ENCODE measurements at places on chromosomes 6 and 20.

DNA sequence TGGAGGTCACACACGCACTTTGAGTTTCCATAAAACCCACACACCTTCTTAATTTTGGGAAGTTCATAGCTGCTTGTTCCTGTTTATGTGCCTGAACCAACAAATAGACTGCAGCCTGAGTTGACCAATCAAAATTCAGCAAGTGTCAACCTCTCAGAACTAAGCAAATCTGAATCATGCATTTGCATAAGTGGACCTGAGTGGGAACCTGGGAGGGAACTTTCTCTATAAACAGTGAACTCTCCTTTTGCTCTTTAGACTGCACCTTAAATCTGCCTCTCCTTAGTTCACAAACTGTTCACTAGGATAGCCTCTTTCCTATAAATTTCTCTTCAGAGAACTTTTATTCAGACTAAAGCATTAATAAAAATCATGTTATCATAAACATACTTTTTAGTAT is 37.9 kb downstream of the SLC17A1 start:
- no peak for DNase-seq

- peak; percentile 65 for DNase-seq
These were observed 213.7 kb upstream of the CITED2 start for GRCh38 chr6:139588076-139588639.

GRCh38 chr6:157198425-157199279 is 124.7 kb downstream of the TMEM242 start:
- DNase-seq, result peak; percentile 13

GRCh38 chr20:8155812-8156211 is 23.7 kb downstream of the PLCB1 start:
- peak; percentile 22 for DNase-seq

DNA sequence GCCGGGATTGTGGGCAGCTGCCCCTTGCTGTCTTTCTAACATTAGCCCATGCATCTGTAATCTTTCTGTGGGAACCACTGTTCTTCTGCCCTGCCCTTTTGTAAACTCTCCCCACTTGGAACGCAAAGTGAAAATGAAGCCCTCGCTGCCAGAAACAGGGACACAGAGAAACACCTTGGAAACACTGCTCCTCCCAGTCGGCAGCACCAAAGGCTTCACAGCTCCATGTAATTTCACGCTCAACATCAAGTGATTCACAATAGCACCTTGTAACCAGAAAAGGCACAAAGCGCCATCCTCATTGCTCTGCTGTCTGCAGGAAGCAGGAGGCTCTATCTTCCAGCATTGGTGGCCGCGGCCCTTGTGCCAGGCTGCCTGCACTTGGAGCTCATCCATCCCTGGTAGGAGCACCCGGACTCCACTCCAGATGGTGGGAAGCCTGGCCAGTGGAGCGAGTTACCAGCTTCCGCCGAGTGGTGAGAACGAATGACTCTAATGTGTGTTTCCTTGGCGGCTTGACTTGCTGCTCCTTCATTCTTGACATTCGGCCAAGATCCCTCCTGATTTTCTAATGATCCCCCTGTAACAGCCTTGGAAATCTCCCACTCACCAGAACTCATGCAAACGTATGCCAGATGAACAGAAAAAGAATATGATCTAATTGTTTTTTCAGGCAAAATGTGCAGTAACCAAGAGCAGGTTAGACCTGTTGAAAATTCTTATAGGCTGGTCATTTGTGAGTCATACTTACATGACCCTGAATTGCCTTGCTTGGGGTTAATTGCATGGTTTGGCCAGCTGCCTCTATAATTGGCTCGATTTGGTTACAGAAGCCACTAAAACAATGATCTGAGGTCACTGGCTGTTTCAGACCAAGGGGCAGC is 169.1 kb upstream of the CDYL start:
- DNase-seq, result peak; percentile 89

GRCh38 chr20:2967841-2968240 is 75.6 kb upstream of the GNRH2 start:
- DNase-seq, result no peak

- DNase-seq, result peak; percentile 27
These were observed 2.1 kb downstream of the SCUBE3 start for GRCh38 chr6:35215665-35216411.

GRCh38 chr6:11111769-11112437 is 378 bp upstream of the ERVFRD-1 start:
- DNase-seq, result no peak

DNA sequence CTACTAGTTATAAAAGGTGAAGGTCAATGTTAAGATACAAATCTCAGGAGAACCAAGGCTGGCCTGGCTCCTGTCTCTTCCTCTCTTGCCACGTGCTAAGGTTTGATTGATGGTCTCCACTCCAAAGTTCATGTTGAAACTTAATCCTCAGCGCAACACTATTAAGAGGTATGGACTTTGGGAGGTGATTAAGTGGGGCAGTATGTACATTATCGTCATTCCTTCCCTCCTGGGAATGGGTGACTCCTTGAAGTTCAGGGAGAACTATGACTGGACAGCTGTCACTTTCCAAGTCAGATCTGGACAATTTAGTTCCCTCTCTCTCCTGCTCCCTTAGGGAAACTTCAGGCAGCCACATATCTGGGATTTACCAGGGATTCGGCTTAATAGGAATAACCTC is 50.5 kb downstream of the KCNK5 start:
- DNase-seq, result no peak

DNA sequence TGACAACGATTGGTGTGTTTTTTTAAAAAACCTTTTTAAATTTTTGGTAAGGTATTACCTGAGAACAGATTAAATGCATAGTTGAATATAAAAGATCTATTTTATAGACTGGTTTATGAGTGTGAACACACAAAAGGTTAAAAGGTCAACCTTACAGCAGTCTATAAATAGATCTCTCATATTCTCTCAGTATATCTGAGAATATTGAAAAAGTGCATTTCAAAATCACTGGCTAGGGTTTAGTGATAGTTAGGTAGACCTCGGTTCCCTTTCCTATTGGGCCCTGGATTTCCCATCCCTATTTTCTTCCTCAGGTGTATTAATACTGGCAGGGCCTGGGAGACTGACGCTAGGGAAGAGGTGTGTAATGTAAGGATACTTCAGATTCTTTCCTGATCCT is 723 bp upstream of the ZNF451 start:
- DNase-seq, result no peak

- no peak for DNase-seq
These were observed 24.2 kb upstream of the PPP1R14C start for GRCh38 chr6:150118627-150119026.

DNA sequence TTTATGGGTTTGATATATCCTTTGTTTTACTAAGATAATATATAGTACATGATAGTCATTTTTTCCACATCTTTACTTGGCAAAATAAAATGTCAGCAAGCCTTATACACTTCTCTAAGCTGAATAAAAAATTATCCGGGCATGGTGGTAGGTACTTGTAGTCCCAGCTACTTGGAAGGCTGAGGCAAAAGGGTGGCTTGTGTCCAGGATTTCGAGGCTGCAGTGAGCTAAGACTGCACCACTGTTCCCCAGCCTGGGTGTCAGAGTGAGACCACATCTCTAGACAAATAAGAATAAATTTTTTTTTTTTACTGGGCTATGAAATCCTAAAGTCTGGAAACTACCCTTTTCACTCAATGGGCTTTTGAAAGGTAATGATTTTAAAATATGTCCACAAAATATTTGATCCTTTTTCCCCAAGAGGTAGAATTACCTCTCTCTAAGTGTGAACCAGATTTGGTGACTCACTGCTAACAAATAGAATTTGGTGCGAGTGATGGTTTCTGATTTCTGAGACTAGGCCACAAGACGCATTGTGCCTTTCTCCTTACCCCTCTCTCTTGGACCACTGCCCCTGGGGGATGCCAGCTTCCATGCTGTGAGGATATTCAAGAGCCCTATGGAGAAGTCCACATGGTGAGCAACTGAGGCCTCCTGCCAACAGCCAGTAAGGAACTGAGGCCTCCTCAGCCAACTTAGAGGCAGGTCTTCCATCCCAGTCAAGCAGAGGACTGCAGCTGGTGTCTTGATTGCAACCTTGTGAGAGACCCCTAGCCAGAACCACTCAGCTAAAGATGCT is 84.2 kb upstream of the ZNFX1 start:
- no peak for DNase-seq

GRCh38 chr6:91710342-91710741 is 1123.5 kb upstream of the MAP3K7 start:
- no peak for DNase-seq

GRCh38 chr6:90326404-90327057 is 29.9 kb upstream of the BACH2 start:
- no peak for DNase-seq

GRCh38 chr6:15129887-15130286 is 116.0 kb upstream of the JARID2 start:
- no peak for DNase-seq

DNA sequence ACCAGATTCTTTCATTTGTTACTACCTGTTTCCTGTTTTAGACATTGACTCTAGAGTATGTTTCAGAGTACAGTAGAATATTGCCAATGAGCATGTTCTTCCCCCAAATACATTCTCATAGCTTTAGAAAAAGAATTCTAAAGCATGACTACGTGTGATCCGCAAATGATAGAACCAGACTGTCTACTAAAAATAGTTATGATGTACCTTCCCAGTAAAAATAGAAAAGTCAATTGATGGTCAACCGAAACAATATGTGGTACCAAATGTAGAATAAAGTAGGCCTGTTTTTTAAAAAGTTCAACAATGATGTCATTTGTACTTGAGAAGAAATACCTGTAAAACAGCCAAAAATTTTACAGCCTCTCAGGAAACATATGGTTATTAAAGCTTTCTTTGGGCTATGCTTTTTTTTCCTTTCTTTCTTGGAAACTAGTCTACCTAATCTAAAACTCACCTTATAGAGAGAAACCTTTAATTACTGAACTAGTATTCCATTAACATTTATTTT is 130.1 kb upstream of the MTHFD1L start:
- DNase-seq, result no peak

DNA sequence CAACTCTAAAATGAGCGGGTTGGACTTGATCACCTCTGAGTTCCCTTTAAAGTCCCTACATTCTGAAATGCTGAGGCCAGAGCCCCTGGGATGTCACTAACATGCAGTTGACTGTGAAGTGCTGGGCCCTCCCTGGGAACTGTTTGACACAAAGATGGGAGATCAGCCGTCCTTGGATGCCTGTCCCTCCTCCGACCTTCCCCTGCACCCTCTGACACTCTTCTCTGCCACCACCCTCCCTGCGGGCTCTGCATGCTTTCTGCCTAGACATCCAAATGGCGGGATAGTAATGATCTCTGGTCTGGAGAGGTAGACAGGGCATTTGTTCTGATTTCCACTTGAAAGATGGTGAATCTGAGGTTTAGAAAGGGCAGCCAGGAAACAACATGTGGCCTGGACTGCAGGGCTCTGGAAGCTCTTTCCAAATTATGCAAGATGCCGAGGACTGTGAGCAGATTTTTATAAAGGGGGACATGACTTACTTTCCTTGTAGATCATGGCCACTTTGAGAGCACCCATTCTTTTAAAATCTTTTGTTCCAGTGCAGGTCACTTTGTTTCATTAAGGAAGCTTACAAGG is 113.2 kb downstream of the ZDHHC14 start:
- no peak for DNase-seq

DNA sequence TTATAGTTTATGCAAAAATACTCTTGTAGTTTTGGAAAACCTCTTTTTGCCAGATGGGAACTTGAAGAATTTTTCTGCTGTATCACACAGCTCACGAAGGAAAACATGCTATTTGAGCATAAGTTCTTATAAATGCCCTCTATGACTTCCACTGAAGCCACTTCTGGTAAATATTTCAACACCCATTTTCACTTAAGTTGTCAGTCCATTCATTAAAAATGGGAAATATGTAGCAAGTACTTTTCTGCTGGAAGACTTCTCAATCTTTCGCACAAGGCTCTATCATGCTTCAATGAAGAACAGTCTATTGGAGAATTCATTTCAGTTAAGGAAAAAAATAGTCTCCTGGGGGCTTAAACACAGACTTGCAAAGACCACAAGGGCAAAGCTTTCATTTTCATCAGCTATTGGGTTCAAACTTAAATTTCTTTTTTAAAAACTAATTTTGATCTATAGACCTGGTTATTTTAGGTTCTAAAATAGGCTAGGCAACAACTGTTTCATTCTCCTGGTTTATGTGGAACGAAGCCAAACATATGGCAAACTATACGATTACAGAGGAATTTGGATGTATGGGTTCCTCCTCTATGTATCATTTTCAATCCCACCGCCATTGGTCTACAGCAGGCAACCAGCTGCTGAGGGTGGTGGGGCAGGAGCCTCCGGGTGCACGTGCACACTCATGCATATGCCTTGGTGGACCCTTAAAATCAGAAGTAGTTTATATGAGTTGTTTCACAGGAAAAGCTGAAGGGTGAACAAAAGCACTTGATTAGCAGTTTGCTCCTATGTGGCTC is 38.7 kb downstream of the LAMA4 start:
- DNase-seq, result peak; percentile 41

DNA sequence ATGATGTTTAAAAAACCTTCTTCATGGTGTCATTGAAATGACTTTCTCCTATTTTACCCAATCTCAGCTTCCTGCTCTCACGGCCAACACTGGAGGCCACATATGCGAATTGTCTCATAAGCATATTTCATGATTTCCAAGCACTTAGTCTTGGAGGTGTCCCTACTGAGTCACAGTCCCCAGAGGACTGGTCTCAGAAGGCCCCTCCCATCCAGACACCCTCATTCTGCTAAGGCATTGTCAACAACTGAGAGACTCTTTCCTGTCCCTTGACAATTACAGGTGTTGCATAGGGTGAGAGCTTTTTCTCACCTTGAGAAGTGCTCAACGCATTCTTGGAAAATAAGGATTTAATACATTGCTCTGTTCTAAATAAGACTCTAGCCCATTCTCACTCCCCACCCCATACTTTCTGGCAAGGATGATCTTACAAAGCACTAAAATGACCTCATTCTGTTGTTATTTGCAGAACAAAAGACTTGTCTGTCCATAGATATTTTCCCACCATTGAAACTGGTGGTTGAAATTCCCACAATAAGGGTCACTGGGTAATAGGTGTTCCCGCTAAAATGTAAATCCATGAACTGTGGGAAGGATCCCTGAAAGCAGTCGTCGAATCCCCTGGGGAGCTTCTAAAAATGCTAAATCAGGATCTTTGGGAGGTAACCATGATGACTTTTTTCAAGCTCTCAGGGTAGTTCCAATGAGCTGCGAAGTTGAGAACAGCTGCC is 32.3 kb upstream of the SLC22A23 start:
- DNase-seq, result peak; percentile 8

- peak; percentile 74 for DNase-seq
These were observed 288.8 kb downstream of the BTBD9 start for GRCh38 chr6:38350942-38351341.

- DNase-seq, result no peak
These were observed 11.6 kb downstream of the MAP3K7 start for GRCh38 chr6:90575267-90575666.

Measured in IMR-90 (cell line).